ENCODE measurements at places on chromosomes 2 and 18. TPM values are rescaled to one million over a fixed set of nuclear protein-coding genes. Genes with fewer than 3 reads are reported as not detected.
A peak's percentile ranks its signal among the peaks of the same experiment; 100 is the strongest.

Gene CXCR2
- polyA plus RNA-seq: 0.09 TPM

Gene SPP2
- 71.4 TPM for polyA plus RNA-seq

Gene ARHGEF33
- polyA plus RNA-seq: 0.31 TPM

Gene SLC25A12
- polyA plus RNA-seq: 7.1 TPM

Gene SERPINB4
- polyA plus RNA-seq: not detected

Gene OSBPL1A
- polyA plus RNA-seq: 26.3 TPM

Gene C2orf49
- 16.9 TPM for polyA plus RNA-seq

Gene CNTNAP5
- polyA plus RNA-seq: 0.28 TPM

Gene SCYGR6
- not detected for polyA plus RNA-seq

GRCh38 chr2:39851651-39852110 is 72.6 kb upstream of the THUMPD2 start:
- peaks cover 15% of the 10 kb centered on the region for H3K4me1 ChIP-seq
- H3K4me3 ChIP-seq: no peak overlapping the region
- no peaks in the 10 kb centered on the region for H3K36me3 ChIP-seq
- H3K27ac ChIP-seq: no peak overlapping the region
- peak; percentile 11 for DNase-seq

DNA sequence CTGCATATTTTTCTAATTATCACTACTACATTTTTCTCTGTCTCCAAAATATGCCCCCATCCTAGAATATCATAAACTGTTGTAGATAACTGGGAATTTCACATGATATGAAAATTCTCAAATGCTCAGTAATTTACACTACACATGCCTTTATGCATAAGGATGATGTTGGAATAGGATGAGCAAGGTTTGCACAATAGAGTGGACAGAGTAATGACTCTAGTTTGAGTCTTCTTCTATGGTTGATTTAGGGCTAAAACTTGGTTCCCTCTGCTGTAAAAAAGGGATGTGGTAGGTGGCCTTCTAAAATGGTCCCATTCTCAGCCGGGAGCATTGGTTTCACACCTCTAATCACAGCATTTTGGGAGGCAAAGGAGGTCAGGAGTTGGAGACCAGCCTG is 129.9 kb downstream of the BCL11A start:
- H3K4me1 ChIP-seq: no peaks in the 10 kb centered on the region
- H3K4me3 ChIP-seq: no peak overlapping the region
- no peak overlapping the region for H3K27ac ChIP-seq
- H3K27me3 ChIP-seq: no peaks in the 10 kb centered on the region

DNA sequence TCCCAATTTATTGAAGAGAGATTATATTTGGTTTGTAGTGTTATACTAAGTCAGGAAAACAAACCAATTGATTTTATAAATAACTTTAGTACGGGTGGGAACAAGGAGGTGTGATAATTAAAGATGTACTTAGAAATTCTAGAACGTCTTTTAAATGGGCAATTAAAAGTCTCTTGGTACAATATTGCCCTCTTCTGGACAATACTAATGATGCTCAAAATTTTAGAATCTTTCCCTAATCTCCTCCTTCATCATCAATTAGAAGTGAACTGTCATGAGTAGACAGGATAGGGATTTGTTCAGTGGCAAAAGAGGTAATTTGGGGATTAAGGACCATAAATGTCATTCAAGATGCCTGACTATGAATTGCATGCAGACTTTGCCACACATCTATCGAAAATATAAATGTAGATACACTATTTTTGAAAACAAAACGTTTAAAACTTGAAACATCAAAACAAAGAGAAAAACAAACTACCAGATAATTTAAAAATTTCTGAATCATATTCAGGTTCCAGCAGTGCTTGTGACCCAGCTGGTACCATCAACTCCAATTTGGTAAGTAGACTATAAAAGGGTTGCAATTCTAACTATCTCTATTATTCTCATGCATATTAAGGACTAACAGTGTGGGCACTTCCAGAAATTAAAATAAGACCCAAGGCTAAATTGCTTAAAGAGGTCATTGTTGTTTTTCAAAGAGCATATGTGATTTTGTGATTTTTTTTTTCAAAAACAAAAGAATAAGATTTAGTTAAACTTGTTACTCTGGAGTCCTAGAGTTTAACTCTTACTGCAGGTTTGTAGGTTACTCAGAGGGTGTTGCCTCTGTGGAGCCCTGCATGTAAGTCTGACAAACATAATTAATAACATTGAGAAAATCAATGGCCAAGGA is 123.5 kb downstream of the LAMA3 start:
- no peak overlapping the region for H3K27ac ChIP-seq
- no peak overlapping the region for H3K4me3 ChIP-seq
- H3K36me3 ChIP-seq: no peaks in the 10 kb centered on the region
- H3K27me3 ChIP-seq: no peaks in the 10 kb centered on the region
- no peak for DNase-seq

- DNase-seq: peak; percentile 44
- no peaks in the 10 kb centered on the region for H3K36me3 ChIP-seq
- peaks cover 22% of the 10 kb centered on the region for H3K4me1 ChIP-seq
- H3K27ac ChIP-seq: no peak within 1 kb of the TSS
- peaks cover 98% of the 10 kb centered on the region for H3K27me3 ChIP-seq
Observed at GRCh38 chr2:176187899-176188773, at the start of gene HOXD1. Gene HOXD1 (plus strand): TSS chr2:176188668. CDS start chr2:176188802, 134 bp downstream.

DNA sequence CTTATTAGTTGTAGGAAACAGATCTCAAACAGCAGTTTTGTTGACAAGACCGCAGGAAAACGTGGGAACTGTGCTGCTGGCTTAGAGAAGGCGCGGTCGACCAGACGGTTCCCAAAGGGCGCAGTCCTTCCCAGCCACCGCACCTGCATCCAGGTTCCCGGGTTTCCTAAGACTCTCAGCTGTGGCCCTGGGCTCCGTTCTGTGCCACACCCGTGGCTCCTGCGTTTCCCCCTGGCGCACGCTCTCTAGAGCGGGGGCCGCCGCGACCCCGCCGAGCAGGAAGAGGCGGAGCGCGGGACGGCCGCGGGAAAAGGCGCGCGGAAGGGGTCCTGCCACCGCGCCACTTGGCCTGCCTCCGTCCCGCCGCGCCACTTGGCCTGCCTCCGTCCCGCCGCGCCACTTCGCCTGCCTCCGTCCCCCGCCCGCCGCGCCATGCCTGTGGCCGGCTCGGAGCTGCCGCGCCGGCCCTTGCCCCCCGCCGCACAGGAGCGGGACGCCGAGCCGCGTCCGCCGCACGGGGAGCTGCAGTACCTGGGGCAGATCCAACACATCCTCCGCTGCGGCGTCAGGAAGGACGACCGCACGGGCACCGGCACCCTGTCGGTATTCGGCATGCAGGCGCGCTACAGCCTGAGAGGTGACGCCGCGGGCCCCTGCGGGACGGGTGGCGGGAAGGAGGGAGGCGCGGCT is at the start of gene TYMS:
Gene TYMS (plus strand): TSS at position 343 of the 690 bp plus-strand sequence. CDS start 90 bp downstream, at position 433.
- H3K4me3 ChIP-seq: peak within 1 kb of the TSS; percentile 69
- H3K4me1 ChIP-seq: no peaks in the 10 kb centered on the region
- DNase-seq: peak; percentile 79
- no peaks in the 10 kb centered on the region for H3K27me3 ChIP-seq
- H3K36me3 ChIP-seq: no peaks in the 10 kb centered on the region
- H3K27ac ChIP-seq: peak within 1 kb of the TSS; percentile 94

- no peak for DNase-seq
- H3K4me1 ChIP-seq: no peaks in the 10 kb centered on the region
- no peaks in the 10 kb centered on the region for H3K36me3 ChIP-seq
- no peak overlapping the region for H3K4me3 ChIP-seq
Observed at GRCh38 chr18:7190547-7191156, 40.2 kb upstream of the LRRC30 start.

DNA sequence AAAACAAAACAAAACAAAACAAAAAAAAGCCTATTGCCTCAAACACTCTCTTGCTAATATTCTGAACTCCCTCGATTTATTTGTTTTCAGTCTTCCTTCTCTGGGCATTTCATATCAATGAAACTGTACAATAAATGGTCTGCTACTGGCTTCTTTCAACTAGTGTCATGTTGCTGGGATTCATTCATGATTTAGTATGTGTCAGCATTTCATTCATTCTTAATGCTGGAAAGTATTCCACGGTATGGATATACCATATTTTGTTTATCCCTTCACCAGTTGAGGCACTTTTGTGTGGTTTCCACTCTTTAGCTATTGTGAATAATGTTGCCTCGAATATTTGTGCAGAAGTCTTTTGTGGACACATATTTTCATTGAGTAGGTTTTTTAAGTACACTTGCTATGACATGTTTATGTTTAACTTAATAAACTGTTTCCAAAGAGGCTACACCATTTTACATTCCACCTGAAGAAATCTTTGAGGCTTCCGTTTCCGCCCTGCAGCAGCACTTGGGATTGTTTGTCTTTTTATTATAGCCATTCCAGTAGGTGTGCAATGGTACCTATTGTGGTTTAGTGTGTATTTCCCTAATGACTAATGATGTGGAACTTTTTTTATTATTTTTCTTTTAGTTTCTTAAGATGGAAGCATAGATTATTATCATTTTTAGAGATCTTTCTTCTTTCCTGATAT is 543.6 kb upstream of the SOX11 start:
- no peaks in the 10 kb centered on the region for H3K27me3 ChIP-seq
- no peak overlapping the region for H3K4me3 ChIP-seq
- H3K27ac ChIP-seq: no peak overlapping the region
- no peaks in the 10 kb centered on the region for H3K4me1 ChIP-seq
- no peak for DNase-seq
- H3K36me3 ChIP-seq: no peaks in the 10 kb centered on the region

- no peak for DNase-seq
- H3K36me3 ChIP-seq: no peaks in the 10 kb centered on the region
- H3K4me3 ChIP-seq: no peak overlapping the region
- no peaks in the 10 kb centered on the region for H3K27me3 ChIP-seq
- no peaks in the 10 kb centered on the region for H3K4me1 ChIP-seq
- H3K27ac ChIP-seq: no peak overlapping the region
Observed at GRCh38 chr2:105953942-105954341, 209.2 kb downstream of the NCK2 start.

DNA sequence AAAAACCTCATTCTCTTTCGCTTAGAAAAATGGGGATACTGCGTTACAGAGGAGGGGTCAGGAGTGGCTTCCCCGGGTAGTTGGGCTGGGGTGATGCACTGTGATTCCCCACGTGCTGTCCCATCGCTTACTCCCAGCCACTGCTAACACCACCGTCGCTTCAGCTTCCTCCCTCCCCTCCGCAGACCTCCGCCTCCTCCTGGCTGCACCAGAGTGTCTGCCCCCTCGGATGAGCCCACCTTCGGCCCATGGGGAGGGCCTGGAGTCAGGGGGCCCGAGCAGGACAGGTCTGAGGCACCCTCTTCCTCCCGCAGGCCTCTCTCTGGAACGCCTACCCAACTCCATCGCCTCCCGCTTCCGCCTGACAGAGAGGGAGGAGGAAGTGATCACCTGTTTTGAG is 59.1 kb upstream of the MCFD2 start:
- H3K4me3 ChIP-seq: no peak overlapping the region
- DNase-seq: no peak
- H3K4me1 ChIP-seq: no peaks in the 10 kb centered on the region
- no peak overlapping the region for H3K27ac ChIP-seq
- no peaks in the 10 kb centered on the region for H3K27me3 ChIP-seq
- H3K36me3 ChIP-seq: no peaks in the 10 kb centered on the region

GRCh38 chr2:207184348-207184747 is 18.6 kb upstream of the KLF7 start:
- no peak overlapping the region for H3K27ac ChIP-seq
- H3K36me3 ChIP-seq: no peaks in the 10 kb centered on the region
- peaks cover 4% of the 10 kb centered on the region for H3K27me3 ChIP-seq
- no peak for DNase-seq
- no peaks in the 10 kb centered on the region for H3K4me1 ChIP-seq
- no peak overlapping the region for H3K4me3 ChIP-seq

GRCh38 chr2:227614246-227614645 is 394 bp downstream of the SCYGR3 start:
- H3K4me3 ChIP-seq: no peak overlapping the region
- no peak overlapping the region for H3K27ac ChIP-seq
- H3K36me3 ChIP-seq: no peaks in the 10 kb centered on the region
- no peaks in the 10 kb centered on the region for H3K4me1 ChIP-seq
- H3K27me3 ChIP-seq: no peaks in the 10 kb centered on the region

- H3K27me3 ChIP-seq: peaks cover 14% of the 10 kb centered on the region
- peaks cover 14% of the 10 kb centered on the region for H3K4me1 ChIP-seq
- H3K4me3 ChIP-seq: peak within 1 kb of the TSS; percentile 12
- H3K27ac ChIP-seq: peak within 1 kb of the TSS; percentile 75
Observed at GRCh38 chr2:219418155-219419011, at the start of gene DES. Gene DES (plus strand): TSS chr2:219418377. CDS start chr2:219418463, 86 bp downstream.

DNA sequence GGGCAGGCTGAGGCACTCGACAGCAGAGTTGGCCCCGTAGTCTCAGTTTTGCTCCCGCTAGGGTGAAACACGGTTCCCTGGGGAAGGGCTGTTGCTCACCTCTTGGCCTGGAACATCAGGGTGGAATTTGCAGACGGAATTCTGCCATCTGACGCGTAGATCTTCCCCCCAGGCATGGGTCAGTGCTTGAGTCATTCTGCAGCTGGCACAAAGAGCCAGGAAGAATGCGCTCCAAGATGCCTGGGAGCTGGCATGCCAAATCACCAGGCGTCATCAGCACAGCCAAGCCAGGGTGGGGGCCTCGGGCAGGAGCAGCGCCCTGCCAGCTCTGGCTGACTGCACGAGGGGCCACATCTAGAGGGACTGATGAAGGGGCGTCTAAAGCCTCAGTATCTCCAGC is 42.7 kb downstream of the ODC1 start:
- no peaks in the 10 kb centered on the region for H3K36me3 ChIP-seq
- no peaks in the 10 kb centered on the region for H3K27me3 ChIP-seq
- H3K4me3 ChIP-seq: no peak overlapping the region
- H3K27ac ChIP-seq: no peak overlapping the region
- DNase-seq: no peak

DNA sequence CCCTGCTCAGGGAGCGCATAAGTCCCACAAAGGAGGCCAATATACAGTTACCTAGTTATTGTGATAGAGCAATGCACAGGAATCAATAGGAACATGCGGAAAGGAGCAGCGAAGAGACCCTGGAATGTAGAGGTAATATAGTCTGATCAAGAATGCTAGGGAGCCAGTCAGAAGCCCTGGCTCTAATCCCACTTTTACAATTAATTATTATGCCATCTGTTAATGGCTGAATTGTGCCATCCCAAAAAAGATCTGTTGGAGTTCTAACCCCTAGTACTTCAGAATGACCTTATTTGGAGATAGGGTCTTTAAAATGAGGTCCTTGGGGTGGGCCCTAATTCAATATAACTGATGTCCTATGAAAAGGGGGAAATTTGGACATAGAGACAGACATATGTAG is 7.7 kb upstream of the SPATS2L start:
- no peak overlapping the region for H3K4me3 ChIP-seq
- no peak overlapping the region for H3K27ac ChIP-seq
- H3K4me1 ChIP-seq: peaks cover 17% of the 10 kb centered on the region
- DNase-seq: no peak
- no peaks in the 10 kb centered on the region for H3K27me3 ChIP-seq

GRCh38 chr2:204586444-204587180 is 41.3 kb downstream of the PARD3B start:
- H3K4me3 ChIP-seq: no peak overlapping the region
- no peaks in the 10 kb centered on the region for H3K36me3 ChIP-seq
- H3K27me3 ChIP-seq: no peaks in the 10 kb centered on the region
- no peak overlapping the region for H3K27ac ChIP-seq
- DNase-seq: no peak
- H3K4me1 ChIP-seq: no peaks in the 10 kb centered on the region

- H3K27ac ChIP-seq: no peak overlapping the region
- no peaks in the 10 kb centered on the region for H3K36me3 ChIP-seq
- peaks cover 2% of the 10 kb centered on the region for H3K4me1 ChIP-seq
- DNase-seq: no peak
Observed at GRCh38 chr2:221448844-221449390, 123.2 kb downstream of the EPHA4 start.
